ENCODE measurements at places on chromosomes 6 and 20.

DNA sequence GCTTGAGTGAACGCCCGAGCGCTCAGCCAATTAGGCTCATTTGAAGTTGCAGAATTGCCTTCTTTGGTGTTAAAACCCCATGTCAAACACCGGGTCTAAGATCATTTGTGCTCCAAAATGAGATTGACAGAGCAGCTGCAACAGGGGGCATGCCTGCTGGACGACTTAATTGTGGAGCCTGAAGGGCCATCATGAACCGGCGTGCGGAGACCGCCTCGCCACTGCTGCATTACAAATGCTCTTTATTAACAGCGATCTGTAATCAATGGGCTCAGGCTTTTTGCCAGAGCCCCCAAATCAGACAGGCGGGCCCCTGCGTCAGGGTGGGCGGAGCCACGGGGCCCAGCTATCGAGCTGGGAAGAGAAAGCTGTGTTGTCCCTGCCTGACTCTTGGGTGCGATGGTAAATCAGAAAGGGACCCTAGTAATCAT, 183.2 kb downstream of the SIM1 start:
- DNase-seq: no peak

DNA sequence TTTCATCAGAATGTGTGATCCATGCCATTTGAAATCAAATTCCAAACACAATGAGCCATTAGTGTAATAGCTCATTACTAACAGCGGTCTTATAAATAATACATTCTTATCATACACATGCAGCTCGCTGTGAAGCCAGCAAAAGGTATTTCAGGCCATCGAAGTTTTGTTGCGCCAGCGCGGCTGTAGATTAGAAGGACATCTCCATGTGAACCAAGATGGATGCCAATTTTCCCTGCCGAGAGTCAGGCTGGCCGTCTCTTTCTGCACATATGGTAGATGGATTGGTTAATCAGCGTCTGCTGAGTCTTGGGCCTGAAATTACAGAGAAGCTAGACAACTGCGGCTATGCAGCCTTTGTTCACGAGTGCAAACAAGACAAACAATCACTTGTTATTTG, 44.1 kb downstream of the CFAP61 start:
- no peak for DNase-seq

- no peak for DNase-seq
Measured at GRCh38 chr6:42400886-42401612, 50.7 kb downstream of the TRERF1 start.

- no peak for DNase-seq
Measured at GRCh38 chr6:101462576-101462975, 69.1 kb downstream of the GRIK2 start.

GRCh38 chr6:131117878-131118277, 17.4 kb upstream of the AKAP7 start:
- no peak for DNase-seq

- no peak for DNase-seq
Measured at GRCh38 chr20:47113362-47114109, 218.9 kb downstream of the EYA2 start.

- DNase-seq: no peak
Measured at GRCh38 chr6:4224067-4224978, 88.9 kb upstream of the ECI2 start.

DNA sequence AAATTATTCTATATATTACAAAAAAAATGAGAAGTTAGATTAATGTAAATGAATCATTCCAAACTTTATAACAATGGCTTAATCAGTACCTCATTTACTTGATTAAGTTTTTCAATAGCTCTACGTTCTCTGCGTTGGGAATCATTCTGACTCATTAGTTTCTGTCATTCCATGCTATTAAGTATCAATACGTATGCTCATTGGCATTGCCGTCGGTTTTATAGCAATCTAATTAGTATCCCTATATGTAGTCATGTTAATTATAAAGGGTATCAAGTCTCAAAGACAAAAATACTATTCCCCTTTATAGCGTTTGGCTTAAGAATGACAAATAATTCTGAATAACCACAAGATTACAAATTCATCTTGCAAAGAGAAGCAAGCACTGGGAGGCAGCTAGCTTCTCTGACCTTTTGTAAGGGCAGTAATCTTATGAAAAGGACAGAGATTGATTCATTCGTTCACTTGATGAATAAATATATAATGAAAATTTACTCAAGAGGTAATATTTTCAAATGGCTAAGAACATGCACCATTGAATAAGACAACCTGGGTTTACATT, 41.8 kb downstream of the OLIG3 start:
- DNase-seq: no peak

GRCh38 chr6:64815718-64816117, 891.3 kb downstream of the EYS start:
- DNase-seq: no peak

GRCh38 chr6:108897371-108897770, 49.1 kb downstream of the ARMC2 start:
- no peak for DNase-seq
